Renal pelvis (tissue), 12 donors: ENCODE measurements at places on chromosomes 3 and 15. TPM values are rescaled to one million over a fixed set of nuclear protein-coding genes. Genes with fewer than 3 reads are reported as not detected.
A peak's percentile ranks its signal among the peaks of the same experiment; 100 is the strongest.

- DNase-seq, result no peak
These were observed 2.2 kb upstream of the HDAC11 start for GRCh38 chr3:13477943-13478342.

DNA sequence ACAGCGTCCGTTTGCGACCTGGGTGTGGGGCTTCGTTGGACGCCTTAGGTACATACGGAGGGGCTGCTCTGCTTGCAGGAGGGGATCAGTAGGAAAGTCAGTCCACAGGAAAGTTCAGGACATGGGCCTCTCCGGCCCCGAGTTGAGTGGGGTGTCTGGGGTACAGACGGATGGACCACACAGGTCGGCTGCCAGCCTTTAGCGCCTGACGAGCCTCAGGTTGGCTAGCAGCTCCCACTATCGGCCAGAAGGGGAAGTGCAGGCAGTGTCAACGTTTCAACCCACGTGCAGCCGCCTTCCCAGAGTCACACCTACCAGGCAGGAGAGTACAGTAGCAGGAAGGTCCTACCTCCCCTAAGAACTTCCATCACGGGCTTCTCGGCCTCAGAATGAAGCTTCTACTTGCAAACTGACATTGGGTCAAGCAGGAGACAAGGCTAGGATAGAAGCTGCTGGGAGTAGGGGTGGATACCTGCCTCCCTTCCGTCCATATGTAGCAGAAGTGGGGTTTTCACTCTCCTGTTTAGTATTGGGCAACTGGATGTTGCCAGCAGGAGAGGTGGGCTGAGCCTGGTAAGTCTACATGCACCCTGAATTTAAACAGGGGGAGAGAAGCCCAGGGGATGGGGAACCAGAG lies 1.8 kb upstream of the SCN5A start:
- DNase-seq, result peak; percentile 56

LINGO1 gene
- 11.3 TPM for polyA plus RNA-seq

SOX14 gene
- not detected for polyA plus RNA-seq

GXYLT2 gene
- polyA plus RNA-seq, result 13.3 TPM

DNA sequence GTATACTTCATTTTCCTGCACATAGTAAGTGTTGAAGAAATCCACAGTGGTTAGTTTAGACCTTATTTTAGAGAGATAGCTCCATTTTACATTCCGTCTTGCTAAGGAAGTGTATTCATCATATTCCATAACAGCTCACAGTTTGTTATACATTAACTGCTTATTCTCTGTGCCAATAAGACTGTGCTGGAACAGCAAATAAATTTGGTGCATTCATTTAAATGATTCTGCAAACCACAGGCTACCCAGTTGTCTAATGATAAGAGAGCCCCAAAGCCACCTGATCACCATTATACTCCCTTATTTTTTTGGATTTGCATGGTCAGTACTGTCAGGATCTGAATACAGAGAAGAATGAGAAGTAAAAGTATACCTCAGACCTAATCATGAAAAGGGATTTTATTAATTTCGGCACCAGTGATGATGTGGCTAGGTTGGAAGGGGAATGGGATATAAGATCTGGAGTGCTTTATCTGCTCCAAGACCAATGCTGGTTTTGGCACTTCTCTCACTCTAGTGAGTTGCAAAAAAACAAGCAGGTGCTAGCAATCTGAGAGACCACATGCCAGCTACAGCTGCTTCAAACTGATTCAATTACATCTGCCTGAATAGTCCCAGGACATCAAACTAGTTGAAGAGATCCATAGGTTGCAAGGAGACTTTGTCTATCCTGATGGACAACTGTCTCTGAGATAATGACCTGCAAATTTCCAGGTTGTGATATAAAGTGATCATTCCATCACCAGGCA lies 254.8 kb downstream of the ZBTB20 start:
- DNase-seq, result no peak

SLC6A1 gene
- 1.2 TPM for polyA plus RNA-seq

- no peak for DNase-seq
These were observed 388.5 kb upstream of the THBS1 start for GRCh38 chr15:39192351-39192750.

SERPINI2 gene
- polyA plus RNA-seq, result 1.0 TPM

GRCh38 chr3:63975723-63976122 lies 47.6 kb downstream of the PSMD6 start:
- no peak for DNase-seq

SCG5 gene
- polyA plus RNA-seq, result 26.1 TPM

DNA sequence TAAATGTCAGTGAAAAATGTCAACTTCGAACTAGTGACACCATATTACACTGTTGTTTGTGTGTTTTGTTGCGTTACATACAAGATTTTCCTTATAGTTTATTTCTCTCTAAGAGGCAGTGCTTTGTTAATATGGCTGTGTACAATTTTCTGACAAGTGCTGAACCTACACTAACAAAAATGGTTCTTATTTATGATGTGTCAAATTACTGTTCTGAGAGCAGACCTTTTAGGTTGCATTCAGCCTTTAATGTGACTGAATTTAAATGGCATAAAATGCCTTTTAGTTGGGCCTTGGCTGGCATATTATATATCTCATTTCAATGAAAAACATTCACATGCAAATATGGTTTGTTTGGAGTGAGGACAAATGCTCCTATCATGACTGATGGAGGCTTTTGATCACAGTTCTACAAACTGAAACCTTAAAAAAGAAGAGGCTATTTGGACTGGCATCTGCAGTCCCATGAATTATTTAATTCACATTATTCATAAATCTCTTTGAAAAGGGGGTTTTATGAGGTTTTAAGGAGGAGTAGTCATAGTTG lies 750.6 kb downstream of the CADM2 start:
- DNase-seq, result no peak
